ENCODE measurements at places on chromosomes 6 and 20.
A peak's percentile ranks its signal among the peaks of the same experiment; 100 is the strongest.

- DNase-seq, result peak; percentile 85
Measured at GRCh38 chr6:156719720-156720563, 57.2 kb upstream of the ARID1B start.

- peak; percentile 50 for DNase-seq
Measured at GRCh38 chr20:50569864-50570836, 60.0 kb downstream of the PTPN1 start.

DNA sequence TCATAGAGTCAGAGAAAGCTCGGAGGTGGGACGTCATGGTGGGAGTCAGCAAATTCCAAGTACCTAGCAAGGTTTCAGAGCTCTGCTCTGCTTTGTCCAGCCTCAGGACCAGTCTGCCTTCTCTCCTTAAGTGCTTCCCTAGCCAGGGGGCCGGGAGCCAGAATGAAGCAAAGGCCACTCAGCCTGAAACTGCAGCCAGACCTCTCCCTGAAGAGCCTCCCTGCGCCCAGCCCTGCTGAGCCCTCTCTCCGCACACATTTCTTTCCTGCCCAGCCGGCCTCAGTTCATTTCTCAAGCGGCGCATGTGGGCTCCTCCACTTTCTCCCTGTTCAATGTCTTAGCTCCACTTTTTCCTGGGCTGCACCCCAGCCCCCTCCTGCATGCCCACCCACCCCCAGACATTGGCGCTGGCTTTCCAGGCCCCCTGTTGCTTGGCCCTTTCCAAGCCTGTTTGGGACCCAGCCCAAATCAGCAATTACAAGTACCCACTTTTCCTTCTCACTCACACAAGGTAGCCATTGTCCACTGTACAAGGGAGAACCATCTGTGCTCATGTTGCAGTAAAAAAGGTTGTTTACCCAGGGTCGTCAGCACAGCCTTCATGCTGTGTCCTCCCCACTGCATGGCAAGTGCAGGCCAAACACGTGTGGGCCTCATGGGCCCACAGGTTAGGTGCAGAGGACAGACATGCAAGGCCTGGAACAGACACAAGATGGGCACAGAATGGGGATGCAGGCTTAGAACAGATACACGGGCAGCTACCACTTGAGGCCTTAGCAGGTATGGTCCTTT, 147.1 kb downstream of the MRPL14 start:
- DNase-seq, result no peak

DNA sequence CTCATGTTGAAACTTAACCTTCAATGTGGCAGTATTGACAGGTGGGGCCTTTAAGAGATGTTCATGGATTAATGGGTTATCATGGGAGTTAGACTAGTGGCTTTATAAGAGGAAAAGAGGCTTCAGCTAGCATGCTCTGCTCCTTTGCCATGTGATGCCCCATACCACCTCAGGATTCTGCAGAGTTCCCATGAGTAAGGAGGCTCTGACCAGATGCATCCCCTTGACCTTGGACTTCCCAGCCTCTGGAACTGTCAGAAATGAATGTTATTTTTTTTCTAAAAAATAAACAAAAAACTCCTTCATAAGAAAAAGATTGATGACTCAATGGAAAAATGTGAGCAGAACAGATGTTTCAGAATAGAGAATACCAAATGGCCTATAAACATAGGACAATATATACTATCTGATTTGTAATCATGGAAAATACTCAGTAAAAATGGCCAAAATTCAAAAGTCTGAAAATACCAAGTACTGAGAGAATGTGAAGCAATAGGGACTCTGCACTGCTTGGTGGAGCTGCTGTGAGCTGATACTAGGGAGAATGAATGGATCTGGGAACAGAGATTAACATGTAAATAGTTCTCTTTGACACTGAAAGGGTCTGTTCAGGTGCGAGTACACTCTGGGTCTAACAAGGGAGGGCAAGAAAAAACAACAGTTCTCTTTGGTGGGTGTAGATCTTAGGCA, 7.4 kb upstream of the TRIM39 start:
- no peak for DNase-seq

GRCh38 chr20:15205028-15205427, 867.6 kb upstream of the FLRT3 start:
- no peak for DNase-seq

GRCh38 chr20:36472637-36473090, 68.7 kb upstream of the MYL9 start:
- no peak for DNase-seq

DNA sequence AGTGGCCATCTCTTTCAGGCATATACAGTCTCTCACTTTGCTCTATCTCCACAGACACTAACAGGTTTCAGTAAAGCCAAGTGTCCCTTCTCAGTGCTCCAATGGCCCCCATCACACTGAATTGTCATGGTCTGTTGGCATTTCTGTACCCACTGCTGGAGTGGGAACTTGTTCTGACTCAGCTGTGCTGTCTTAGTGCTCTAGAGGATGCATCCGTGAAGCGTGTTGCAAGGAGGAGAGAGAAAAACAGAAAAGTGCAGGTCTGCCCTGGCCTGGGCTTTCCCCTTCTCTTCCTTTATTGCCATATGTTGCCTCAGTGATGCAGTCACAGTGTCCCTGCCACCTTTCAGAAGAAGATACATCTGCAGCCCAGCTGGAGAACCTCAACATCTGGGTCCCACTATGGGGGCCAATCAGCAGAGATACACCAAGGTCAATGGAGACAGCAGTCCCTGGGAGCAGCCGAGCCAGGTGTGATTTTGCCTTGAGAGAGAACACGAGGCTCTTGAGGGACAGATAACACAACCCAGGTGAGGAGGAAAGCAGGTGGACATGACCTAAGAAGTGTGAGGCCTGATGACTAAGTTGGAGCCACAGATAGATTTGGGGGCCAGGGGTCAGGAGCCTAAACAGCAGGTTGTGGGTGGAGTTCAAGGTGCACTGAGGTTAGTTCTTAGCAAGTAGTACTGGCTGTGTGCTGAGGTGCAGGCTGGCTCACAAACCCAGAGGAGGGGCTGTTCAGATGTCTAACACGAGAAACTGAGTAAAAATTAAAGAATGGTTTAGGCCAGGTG, 5.6 kb upstream of the PLCG1 start:
- DNase-seq, result no peak

Measured in astrocyte of the spinal cord (primary cell).